ENCODE measurements at places on chromosomes 6 and 20.

- DNase-seq = no peak
Observed at GRCh38 chr20:62048346-62048761, 17.3 kb downstream of the TAF4 start.

GRCh38 chr20:32227306-32227705 lies 19.6 kb downstream of the POFUT1 start:
- no peak for DNase-seq

GRCh38 chr20:32537657-32538525 lies 47.2 kb downstream of the NOL4L start:
- DNase-seq = no peak

DNA sequence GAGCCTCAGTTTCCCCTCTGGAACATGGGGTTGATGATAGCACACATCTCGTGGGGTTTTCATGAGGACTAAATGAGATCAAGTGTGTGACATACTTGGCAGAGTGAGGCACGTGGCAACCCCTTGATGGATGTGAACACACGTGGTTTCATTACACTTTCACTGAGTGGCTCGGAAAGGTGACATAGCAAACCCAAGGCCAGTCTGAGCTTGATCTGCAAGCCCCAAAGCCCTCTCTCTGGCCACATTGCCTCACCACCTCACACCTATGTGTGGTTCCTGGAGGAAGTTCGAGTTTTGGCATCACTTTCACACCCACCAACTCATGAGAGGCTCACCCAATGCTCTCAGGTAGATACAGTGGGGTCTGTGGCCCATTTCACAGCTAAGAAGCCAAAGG lies 60.0 kb downstream of the CPNE5 start:
- no peak for DNase-seq

DNA sequence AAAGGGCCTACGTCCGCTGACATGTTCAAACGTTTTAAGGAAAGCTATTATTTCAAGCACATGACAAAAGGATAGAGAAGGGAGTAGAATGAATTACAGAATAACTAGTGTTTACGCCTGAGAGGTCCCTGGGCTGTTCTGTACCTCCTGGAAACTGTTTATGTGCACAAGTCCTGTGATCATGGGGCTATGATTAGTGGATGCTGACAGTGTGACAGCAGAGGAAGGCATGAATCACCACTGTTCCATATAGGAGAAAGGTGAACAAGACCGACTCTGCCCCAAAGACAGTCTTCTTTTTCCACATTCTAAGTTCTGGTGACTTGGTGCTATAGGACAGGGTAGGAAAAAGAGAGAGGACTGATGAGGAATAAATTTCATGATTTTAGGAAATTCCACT lies 249.2 kb upstream of the PRDM1 start:
- DNase-seq = no peak

DNA sequence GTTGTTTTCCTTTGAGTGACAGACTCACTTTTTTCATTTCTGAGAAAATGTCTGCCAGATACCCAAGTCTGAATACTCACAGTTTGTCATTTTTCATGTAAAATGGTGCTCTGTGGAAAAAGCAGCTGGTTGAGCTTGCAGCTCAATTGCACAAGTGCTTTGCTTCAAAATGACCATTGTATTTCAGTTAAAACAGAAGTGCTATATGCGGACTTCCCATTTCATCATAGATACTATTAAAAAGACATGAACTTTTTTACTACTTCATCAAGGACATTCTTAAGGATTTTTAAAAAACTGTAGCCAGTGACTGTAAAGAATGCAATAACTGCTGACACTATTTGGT lies 61.5 kb downstream of the KCNS1 start:
- DNase-seq = no peak

DNA sequence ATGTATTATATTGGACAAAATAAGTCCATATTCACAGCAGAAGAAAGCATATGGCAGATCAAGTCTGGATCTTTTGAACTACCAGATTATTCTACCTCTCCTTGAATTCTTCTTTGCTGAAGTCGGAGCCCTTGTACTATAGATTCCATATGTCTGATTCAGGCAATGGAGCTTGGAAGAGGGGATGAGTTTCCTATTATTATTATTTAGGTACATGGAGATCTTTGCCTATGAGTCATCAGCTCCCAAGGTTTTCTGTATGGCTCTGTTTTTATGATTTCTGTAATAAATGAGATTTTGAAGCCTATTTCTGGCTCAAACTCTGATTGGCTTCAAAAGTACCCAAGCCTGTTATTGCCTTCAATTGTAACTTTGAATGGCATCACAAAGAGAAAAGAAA lies 72.0 kb downstream of the OPRM1 start:
- DNase-seq = no peak

- no peak for DNase-seq
Observed at GRCh38 chr6:105600336-105601260, 197.7 kb upstream of the PREP start.

DNA sequence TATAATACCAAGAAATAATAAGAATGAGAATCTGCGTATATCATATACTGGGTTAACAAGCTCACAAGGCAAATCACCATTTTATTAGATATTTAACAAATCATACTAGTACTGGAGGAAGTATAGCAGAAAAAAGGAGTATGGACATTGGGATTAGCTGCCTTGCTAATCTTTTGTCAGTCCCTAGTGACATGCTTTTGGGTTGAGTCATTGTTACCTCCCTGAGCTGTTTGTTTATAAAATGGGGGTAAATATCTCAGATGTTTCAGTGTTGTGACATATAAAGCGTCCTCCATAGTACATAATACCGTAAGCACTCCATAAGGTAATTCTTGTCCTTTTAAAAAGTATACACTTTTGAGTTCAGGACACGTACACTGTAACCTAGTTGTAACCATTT lies 107.0 kb downstream of the ESR1 start:
- no peak for DNase-seq

GRCh38 chr20:3760655-3761348 lies 6.8 kb downstream of the ADISSP start:
- no peak for DNase-seq

DNA sequence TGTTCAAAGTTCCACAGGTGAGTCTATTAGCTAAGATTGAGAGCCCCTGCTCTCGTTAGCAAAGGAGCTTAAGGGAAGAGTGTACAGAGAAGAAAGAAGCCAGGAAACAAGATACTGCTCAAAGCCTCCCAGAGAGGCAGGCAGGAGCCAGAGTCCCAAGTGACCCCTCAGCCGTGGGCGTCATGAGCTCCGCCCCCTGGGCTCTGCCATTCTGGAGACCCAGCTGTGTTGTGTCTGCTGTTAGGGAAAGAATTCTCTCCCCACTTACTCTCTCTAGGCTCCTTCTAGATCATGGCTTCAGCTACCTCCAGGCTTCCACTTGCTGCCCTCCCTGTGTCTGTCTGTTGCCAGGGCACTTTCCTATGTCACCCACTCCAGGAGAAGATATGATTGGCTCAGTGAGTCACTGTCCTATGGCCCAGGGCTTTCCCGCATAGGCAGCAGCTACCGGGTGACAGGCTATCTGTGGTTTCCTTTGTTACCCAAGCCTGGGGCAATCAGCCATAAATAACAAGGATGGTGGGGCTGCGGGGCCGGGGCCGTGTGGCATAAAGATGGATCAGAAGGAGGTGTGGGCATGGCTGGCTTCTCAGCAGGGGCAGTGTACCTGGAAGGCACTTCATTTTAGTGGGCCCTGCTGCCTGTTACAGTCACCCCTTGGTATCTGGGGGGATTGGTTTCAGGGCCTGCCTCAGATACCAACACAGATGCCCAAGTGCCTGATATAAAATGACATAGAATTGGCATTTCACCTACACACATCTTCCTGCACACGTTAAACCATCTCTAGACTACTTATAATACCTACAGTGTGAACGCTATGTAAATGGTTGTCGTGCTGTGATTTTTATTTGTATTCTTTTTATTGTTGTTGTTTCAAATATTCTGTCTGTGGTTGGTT lies 118.9 kb downstream of the ARMC2 start:
- DNase-seq = peak; percentile 54

GRCh38 chr20:21175433-21175832 lies 49.6 kb downstream of the KIZ start:
- no peak for DNase-seq

DNA sequence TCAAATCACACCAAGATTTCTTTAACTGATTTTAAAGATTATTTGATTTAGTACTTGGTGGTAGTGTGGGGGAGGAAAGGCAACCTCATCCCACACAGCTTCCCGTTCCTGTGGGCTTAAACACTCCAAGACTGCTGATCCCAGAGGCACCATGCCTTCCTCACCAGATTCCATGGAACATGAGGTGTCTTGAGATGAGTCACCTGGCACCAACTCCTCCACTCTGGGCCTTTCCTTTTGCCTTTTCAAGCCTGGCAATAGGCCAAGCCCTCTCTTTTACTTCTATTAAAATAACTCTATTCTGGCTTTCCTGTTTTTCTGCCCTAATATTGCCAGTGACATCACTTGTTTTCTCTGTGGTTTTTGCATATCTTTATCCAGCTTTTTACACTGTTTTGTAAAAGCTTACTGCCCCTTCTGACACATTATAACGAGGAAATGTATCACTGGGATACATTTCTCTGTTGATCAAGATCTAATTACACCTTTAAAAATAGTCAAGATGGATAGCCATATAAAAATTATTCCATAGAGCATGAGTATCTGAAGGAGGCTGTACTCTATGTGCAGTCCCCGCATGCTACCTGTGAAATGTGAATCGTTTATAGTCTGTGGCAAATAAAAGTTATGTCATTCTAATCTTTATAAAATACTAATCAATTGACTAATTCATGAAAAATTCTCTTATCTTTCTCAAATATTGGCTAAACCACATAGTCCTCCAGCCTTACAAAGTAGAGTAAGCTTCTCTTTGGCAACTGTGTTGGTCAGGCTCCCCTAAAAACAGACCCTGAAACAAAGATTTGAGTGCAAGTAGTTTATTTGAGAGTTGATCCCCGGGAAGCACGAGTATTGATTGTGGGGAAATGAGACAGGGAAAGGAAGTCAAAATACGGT lies 257.8 kb upstream of the KCNQ5 start:
- DNase-seq = no peak

DNA sequence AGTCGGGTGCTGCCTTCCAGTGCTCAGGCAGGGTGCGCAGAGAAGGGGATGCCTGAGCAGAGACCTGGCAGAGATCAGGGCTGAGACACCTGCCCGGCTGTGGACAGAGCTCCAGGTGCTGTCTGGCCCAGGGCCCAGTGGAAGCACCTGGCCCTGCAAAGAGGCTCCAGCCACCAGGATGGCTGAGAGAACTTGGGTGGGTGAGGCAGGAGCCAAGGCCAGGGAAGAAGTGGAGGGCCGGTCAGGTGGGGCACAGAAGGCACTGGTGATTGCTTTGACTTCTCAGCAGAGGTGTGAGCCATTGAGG lies 31.2 kb downstream of the PNLDC1 start:
- no peak for DNase-seq

GRCh38 chr6:54598787-54599313 lies 247.7 kb upstream of the FAM83B start:
- no peak for DNase-seq

GRCh38 chr6:85273870-85274269 lies 176.0 kb upstream of the NT5E start:
- no peak for DNase-seq

DNA sequence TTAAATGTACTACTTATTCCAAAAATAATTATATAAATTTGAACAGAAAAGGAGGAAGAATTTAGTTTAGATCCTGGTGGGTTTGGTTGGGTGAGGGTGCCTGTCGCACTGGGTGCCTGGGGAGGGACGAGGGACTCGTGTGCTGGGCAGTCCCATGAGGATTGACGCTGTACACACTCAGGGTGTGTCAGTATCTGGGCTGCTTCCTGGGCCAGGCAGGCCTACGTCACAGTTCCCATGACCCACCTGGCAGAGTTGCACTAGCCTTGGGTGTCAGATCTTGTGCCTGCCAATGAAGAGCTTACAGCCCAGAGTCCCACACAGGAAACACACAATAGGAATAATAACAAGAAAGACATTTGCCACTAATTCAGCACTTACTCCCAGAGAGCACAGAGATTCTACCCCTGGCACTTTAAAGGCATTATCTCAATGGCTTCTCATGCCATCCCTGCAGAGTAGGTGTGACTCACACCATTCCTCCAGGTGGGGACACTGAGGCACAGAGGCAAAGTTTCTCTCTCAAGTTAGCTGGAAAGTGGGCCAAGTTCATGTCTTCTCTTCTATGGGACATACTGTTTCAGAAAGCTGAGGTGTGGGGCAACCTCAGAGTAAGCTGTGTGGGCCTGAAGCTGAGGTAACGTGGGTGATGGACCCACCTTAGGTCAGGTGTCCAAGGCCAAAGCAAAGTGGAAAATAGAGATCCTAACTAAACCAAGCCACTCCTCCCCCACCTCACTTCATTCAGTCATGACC lies 1.3 kb upstream of the SDCBP2 start:
- DNase-seq = peak; percentile 47

- DNase-seq = no peak
Observed at GRCh38 chr6:215335-216034, 76.8 kb upstream of the DUSP22 start.

DNA sequence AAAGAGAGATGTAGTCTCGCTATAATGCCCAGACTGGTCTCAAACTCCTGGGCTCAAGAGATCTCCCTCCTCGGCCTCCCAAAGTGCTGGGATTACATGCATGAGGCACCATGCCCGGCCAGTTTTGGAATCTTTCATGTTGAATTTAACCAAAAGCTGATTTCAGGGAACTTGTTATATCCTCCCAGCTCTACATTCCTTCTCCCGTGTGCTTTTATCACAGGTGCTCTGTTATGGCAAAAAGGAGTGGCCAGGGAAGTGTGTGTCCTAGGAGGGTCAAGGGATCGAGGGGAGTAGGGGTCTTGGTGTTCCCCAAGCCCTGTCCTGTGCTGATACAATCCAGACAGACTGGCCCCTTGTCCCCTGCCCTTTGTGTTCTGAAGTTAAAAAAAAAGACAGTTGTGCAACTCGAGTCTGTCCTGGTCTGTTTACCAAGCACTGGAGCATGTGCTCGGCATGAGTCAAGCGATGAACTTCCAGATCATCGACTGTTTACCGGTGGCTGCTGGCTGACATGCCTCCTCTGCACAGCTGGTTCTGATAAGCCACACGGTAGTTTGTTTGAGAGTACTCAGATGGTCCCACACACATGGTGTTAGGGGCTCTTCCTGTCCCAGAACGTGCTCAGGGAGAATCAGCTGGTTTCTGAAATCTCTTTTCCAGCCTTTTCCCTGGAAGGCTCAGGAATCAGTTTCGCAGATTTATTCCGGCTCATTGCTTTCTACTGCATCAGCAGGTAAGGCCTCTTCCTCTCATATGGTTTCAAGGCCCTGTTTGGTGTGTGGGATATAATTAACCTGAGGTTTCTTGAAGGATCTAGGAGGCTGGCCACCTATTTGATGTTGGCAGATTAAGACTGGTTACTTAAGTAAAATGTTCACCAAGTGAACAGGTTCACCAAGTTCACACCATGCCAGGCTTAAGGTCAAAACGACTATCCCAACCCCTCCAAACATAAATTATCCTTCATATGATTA lies 52.6 kb upstream of the NAA20 start:
- peak; percentile 21 for DNase-seq

All from dermis microvascular lymphatic vessel endothelial cell (primary cell).